ENCODE measurements at places on chromosomes 4 and X.

DNA sequence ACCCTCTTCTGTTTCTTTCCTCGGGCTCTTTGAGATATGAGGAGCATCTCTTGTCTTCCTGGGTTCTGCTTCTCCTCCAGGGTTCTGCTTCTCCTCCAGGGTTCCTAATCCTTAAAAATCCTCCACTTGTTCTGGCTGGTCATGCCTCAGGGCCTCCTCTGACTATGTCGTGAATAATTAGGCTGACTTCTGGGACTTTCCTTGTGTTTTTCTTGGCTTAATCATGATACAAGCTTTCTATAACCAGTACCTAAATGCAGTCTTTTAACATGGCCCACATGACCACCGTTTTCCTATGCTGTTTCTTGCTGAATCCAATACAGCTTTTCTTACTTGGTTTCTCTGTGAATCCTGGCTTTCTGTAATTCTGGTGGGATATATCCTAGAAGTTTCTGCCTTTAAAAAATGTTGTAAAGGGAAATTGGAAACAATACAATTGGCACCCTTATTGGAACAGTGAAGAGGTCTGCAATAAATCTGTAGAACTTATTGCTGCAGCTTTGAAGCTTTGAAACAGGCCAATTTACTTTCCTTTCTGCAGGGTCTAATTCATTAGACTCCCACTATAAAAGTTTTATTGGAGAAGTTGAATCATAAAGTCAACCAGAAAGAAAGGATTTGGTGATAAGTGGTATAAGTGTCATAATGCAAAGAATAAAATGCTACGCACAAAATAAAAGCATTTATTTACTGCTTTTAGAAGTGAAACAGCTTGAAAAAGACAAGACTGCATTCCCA lies 213.1 kb downstream of the UGT8 start:
- DNase-seq, result no peak

DNA sequence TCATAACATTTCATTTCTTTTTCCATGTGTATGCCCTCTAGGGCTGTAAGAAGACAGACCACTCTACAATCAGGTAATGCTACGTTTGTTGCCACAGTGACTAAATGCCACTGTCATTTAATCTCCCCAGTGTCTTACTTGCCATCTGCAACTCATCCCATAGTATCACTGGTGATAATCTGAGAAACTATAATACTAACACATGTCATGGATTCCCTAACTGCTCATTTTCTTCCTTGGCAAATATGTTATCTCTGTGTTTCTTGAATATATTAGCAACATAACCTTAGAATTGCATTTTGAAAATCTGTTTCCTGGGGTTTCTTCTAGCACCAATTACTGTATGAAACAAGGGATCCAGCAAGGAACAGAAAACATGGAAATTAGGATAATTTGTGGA lies 6.1 kb downstream of the F8A1 start:
- no peak for DNase-seq

GRCh38 chr4:115152081-115152480 lies 38.7 kb upstream of the NDST4 start:
- DNase-seq, result no peak

- no peak for DNase-seq
These were observed 131.9 kb downstream of the REELD1 start for GRCh38 chr4:146346276-146346675.

- DNase-seq, result no peak
These were observed 28.5 kb upstream of the TSR2 start for GRCh38 chrX:54411732-54412131.

GRCh38 chr4:576991-577498 lies 950 bp upstream of the TMEM271 start:
- no peak for DNase-seq

GRCh38 chr4:185640811-185641675 lies 105.7 kb upstream of the PDLIM3 start:
- peak; percentile 78 for DNase-seq

GRCh38 chr4:118888666-118889311 lies at the start of gene SYNPO2:
TSS of gene SYNPO2 (plus strand) at chr4:118888854. CDS start at chr4:118889037, 183 bp downstream.
- DNase-seq, result peak; percentile 78

DNA sequence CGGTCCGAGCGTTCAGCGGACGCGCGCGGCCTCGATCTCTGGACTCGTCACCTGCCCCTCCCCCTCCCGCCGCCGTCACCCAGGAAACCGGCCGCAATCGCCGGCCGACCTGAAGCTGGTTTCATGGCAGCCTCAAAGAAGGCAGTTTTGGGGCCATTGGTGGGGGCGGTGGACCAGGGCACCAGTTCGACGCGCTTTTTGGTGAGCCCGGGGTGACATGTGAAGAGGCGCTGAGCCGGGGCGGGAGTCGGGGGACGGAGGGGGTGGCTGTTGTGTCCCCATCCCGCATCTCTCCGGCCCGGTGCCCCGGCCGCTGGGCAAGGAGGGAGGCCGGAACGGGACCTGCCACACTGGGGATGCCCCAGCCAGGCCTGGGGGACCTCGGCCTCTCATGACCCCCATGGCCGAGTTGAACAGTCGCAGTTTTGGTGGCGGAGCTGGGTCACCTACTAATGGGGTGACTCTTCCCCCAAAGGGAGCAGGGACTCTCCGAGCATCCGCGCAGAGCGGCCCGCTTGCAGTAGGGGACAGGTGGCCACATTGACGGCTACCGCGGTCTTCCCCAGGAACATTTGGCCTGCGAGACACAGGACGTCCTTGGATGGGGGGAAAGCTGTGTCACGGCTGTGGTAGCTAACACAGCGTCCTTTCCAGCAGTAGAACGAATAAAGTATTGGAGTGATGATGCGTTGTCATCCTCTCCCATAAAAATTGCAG lies at the start of gene GK:
Gene GK (plus strand): TSS at position 9 of the 717 bp plus-strand sequence. CDS start 115 bp downstream, at position 124.
- no peak for DNase-seq

DNA sequence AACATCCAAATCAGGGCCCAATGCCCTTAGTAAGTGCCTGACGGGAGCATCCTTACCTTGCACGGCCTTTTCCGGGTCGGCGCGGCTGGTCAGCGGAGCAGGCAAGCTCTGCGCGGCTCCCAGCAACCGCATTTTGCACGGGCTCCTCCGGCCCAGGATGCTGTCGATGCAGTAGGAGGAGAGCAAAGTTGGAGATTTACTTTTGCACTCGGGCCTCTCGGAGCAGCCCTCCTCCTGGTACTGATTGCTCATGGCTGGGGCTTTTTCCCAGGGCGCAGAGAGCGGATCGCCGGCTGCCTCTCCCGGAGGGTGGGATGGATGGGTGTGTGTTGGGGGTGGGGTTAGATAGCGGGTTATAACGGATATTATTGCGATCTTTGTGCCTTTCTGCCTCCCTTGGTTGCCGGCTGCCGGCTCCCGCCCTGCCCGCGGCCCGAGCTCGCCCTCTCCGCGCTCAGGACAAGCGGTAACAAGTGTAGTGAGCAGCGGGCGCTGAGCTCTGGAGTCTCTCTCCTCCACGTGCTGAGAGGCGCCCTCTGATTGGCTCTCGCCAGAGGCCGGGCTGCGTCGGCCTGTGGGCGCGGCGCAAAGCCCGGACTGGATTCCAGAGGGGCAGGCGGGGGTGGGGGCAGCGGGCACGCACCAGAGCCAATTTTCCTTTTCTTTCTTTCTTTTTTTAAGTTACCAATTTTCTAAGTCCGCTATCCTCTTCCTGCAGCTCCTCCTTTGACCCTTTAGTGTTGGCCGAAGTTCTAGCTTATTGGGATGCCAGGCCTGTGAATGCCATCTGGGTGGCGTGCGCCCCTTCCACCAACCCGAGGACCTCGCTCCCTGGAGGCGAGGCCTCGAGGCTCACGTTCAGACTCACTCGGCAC lies at the start of gene ARX:
Gene ARX (minus strand): TSS at position 480 of the 875 bp plus-strand sequence. CDS start 228 bp downstream, at position 252.
- DNase-seq, result peak; percentile 20

GRCh38 chrX:2608638-2609430 lies 82.3 kb upstream of the CD99 start:
- peak; percentile 43 for DNase-seq

DNA sequence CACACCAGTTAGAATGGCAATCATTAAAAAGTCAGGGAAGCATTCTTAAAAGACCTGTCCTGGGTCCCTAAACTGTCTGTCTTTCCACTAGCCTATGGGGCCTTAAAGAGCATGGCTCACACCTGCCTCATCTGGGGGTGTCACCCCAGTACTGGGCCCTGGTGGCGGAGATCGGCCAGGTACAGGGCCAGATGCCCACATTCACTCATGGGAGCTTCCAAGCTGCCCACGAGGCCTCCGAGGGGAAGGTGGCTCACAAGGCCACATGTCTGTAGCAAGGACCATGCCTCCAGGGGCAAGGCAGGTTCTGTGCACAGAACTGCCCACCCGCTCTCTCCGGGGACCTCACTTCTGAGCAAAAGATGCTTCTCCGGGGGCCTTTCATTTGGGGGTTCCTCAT lies 55.5 kb upstream of the AFAP1 start:
- DNase-seq, result no peak

DNA sequence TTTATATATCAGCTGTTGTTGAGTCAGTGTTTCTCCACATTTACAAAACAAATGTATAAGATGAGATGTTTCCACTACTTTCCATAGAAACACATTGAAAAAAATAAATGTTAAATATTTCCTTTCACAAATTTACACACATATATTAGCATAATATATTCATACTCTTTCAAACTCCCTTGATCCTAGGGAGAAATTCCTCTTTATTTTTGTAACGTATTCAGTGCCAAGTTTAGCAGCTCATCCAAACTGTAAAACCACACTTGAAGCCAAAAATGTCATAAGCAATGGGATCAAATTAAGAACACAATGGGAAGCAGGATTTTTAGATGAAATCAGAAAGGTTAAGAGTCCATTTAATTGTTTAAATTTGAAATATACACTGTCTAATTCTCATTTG lies 381.1 kb upstream of the MAD2L1 start:
- DNase-seq, result no peak

- DNase-seq, result peak; percentile 74
These were observed 36.0 kb downstream of the PLAC1 start for GRCh38 chrX:134622056-134622812.

GRCh38 chrX:150842198-150842685 lies 56.2 kb downstream of the CD99L2 start:
- DNase-seq, result no peak

DNA sequence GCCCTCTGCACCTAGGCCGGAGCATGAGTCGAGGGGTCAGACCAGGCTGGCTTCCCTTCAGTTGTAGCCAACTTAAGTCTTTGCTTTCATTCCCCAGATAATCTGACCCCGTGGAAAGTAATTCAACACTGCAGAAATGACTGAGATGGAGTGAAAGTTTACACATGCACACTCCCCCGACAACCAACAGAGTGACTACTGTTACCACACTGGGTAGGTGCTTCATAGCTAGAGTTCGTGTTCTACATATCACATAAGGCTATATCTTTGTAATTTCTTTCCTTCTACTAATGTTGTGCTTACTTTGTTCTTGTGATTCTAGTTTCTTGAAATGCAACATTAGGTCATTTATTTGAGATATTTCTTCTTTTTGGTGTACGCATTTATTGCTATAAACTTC lies 7.2 kb upstream of the CTAG2 start:
- DNase-seq, result no peak

- no peak for DNase-seq
These were observed 35.1 kb upstream of the NR3C2 start for GRCh38 chr4:148477276-148477675.

DNA sequence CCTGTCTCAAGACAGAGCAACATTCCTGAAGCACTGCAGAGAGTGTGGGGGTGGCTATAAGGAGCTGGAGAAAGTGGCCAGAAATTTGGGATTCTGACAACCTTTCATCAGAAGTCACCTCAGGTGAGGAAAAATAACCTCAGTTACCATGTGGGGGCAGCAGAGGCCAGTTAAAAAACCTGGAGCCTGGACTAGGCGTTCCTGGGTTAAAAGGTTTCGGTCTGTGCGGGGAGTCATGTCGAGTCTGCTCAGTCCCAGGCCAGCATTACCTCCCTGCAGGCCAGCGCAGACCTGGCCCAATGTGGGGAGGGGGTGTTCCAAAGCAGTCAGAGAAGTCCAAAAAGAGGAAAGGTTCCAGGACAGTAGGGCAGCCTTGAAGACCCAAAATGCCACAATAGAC lies 10.9 kb upstream of the NALF2 start:
- DNase-seq, result no peak

DNA sequence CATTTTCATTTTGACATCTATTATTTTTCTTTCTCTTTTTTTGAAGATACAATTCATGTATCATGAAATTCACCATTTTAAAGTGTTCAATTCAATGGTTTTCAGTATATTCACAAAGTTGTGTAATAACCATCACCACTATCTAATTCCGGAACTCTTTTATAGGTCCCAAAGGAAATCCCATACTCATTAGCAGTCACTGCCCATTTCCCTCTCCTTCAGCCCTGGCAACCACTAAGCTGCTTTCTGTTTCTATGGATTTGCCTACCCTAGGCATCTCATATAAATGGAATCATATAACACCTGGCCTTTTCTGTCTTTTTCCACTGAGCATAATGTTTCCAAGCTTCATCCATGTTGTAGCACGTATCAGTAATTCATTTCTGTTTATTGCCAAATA lies 3.2 kb upstream of the FGF2 start:
- DNase-seq, result no peak

GRCh38 chr4:2062808-2063524 lies 3.8 kb downstream of the NAT8L start:
- no peak for DNase-seq

DNA sequence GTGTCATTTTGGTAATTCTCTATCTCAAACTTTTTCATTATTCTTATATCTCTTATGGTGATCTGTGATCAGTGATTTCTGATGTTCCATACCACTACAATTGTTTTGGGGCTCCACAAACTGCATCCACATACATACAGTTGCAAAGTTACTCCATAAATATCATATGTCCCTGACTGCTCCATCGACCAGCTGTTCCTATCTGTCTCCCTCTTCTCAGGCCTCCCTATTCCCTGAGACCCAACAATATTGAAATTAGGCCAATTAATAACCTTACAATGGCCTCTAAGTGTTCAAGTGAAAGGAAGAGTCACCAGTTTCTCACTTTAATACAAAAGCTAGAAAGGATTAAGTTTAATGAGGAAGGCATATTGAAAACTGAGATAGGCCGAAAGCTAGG lies 108.7 kb downstream of the ANAPC10 start:
- DNase-seq, result no peak

DNA sequence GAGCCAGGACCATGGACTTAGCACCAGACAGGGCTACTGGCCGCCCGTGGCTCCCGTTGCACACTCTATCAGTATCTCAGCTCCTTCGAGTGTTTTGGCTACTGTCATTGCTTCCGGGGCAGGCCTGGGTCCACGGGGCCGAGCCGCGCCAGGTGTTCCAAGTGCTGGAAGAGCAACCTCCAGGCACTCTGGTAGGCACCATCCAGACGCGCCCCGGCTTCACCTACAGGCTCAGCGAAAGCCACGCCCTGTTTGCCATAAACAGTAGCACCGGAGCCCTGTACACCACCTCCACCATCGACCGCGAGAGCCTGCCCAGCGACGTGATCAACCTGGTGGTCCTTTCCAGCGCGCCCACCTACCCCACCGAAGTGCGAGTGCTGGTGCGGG lies 1.6 kb downstream of the FAT4 start:
- DNase-seq, result no peak
